ENCODE measurements at places on chromosomes 13 and 19. TPM values are rescaled to one million over a fixed set of nuclear protein-coding genes. Genes with fewer than 3 reads are reported as not detected.

The TSSK6 gene
- total RNA-seq, result 0.31 TPM

The NDUFB7 gene
- 283 TPM for total RNA-seq

The LILRB3 gene
- 1.4 TPM for total RNA-seq

The IQCN gene
- 1.5 TPM for total RNA-seq

The PRSS57 gene
- total RNA-seq, result 0.04 TPM

The COX7A1 gene
- total RNA-seq, result 185 TPM

The URAD gene
- not detected for total RNA-seq

The CGB1 gene
- not detected for total RNA-seq

The NEK5 gene
- total RNA-seq, result 0.44 TPM

The CBLC gene
- not detected for total RNA-seq

The UBE2L5 gene
- 0.18 TPM for total RNA-seq

The NECTIN2 gene
- 38.4 TPM for total RNA-seq

The LRG1 gene
- total RNA-seq, result 0.18 TPM

The TIMM44 gene
- total RNA-seq, result 40.5 TPM

The PGLYRP2 gene
- total RNA-seq, result not detected

The ZNF682 gene
- 4.8 TPM for total RNA-seq

The TMEM147 gene
- 51.4 TPM for total RNA-seq

The CCNA1 gene
- total RNA-seq, result 0.75 TPM

The GGN gene
- not detected for total RNA-seq

The CYP4F2 gene
- total RNA-seq, result not detected

The C2CD4C gene
- 1.2 TPM for total RNA-seq

The LYPD3 gene
- 0.49 TPM for total RNA-seq

The NLRP7 gene
- not detected for total RNA-seq

The FLT1 gene
- 16.1 TPM for total RNA-seq

The VSTM1 gene
- not detected for total RNA-seq

The SIPA1L3 gene
- 6.8 TPM for total RNA-seq

The KCNN1 gene
- total RNA-seq, result 1.2 TPM

The OR7A5 gene
- total RNA-seq, result not detected
